ENCODE measurements at places on chromosomes 11 and 22.

GRCh38 chr11:113817162-113817561 lies 37.6 kb downstream of the CLDN25 start:
- DNase-seq, result no peak

DNA sequence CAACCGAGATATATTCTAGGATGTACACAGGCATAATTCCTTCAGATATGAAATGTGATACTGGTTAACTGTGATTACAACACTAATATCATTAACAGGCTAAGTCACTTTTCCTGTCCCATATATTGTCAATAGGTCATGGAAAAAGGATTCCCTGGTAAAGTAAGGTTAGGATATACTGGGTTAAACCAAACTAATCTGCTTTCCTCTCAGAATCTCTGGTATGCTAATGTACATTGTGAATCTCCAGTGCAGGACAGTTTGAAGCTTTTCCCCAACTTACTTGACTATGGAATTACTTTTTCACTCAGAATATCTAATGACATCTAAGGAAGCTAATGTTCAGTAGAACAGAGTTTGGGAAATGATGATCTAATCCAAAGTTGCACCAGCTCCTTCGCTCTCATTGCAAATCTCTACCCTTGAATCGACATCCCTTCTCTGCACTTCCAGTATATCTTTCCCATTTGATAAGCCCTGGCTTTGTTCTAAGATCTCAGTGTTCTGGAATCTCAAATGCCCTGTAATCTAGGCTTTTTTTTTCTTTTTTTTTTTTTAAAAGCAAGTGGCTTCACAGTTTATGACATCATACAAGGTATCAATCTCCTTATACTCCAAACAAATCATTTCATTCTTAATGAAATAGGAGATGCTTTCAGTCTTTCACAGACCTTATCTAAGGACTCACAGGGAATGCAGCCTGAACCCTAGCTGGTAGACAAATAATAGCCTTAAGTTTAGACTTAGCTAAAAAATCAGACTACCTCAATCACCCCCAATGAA lies 43.8 kb downstream of the COPB1 start:
- DNase-seq, result no peak

- no peak for DNase-seq
Observed at GRCh38 chr11:134847083-134847715, 435.2 kb upstream of the B3GAT1 start.

GRCh38 chr22:29302402-29302680 lies 4.1 kb upstream of the GAS2L1 start:
- no peak for DNase-seq

GRCh38 chr11:2991452-2992233 lies 486 bp downstream of the NAP1L4 start:
- peak; percentile 43 for DNase-seq

GRCh38 chr11:102664001-102664752 lies 39.0 kb upstream of the MMP20 start:
- no peak for DNase-seq

GRCh38 chr11:13666708-13667107 lies 1.8 kb upstream of the FAR1 start:
- no peak for DNase-seq

- DNase-seq, result no peak
Observed at GRCh38 chr11:73274722-73275380, 2.7 kb downstream of the P2RY6 start.

DNA sequence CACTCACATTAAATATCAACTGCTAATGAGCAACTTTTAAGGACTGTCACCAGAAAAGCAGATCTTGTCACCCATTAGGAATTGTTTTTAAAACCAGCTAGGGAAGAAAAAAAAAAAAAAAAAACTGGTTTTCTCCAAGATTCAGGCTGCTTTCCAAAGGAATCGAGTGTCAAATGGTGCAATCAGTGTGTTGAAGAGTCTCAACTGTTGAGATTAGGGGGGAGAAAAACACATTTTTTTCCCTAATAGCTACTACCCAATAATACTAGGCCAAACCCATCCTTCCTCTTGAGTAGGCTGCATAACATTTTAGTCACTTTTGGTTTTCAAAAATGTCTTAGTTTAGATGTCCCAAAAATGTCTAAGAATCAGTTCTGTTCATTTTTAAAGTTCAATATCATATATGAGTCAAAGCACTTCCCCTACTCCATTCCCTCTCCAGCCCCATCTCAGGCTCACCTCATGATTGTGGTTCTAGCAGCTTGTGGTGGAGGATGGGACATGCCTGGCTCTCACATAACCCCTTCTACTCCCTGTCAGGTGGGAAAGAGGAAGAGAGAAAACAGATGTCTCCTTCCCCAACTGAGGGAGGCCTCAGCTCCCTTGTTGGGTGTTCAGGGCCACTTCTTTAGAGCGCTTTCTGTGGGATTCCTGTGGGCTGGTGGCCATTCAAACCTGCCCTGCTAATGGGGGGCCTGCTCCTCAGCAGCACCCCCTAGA lies 193.6 kb downstream of the CWF19L2 start:
- DNase-seq, result no peak

DNA sequence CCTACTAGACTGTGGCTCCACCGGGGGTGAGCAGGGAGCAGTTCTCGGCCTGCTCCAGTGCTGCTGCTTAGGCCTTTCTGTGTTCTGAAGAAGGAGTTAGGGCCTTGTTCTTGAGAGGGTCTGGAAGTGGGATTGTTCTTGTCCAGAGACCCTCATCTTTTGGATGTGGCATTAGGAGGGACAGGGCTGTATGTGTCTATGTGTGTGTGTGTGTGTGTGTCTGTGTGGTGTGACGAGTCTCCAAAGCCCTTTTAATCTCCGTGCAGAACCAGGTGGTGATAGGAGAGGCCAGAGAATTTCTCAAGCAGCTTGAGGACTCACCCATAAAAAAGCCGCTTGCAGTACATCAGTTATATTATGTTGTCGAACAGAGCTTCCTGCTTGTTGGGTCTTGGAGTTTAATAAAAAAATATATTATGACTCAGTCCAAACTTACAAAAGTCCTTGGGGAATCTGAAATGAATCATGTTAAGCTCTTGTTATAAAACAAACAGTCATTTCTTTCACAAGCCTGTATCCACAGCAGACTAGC lies 196.5 kb downstream of the TENM4 start:
- DNase-seq, result no peak

- DNase-seq, result no peak
Observed at GRCh38 chr11:64247729-64248531, 1.2 kb upstream of the PPP1R14B start.

DNA sequence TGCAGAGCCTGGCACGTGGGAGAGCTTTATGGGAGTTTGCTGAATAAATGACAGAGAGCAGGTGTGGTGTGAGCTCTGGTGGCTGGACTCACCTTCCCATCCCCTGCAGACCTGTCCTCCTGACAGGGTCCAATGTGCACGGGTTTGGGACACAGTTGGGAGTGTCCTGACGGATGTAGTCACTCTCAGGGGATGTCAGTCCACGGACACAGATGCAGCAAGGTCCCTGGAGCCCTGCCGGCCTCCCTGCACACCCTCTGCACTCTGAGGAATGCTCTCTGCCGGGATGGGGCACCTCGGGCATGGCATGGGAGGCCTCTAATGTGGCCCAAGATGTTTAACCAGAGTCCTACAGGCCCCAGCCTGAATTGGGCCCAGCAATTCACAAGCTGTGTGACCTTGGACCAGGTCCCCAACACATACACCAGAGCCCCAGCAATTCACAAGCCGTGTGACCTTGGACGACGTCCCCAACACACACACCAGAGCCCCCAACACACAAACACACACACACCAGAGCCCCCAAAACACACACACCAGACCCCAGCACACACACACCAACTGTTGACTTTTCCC lies 30.0 kb upstream of the RFPL3 start:
- DNase-seq, result no peak

GRCh38 chr11:12242966-12243365 lies 132.6 kb downstream of the MICAL2 start:
- DNase-seq, result no peak

DNA sequence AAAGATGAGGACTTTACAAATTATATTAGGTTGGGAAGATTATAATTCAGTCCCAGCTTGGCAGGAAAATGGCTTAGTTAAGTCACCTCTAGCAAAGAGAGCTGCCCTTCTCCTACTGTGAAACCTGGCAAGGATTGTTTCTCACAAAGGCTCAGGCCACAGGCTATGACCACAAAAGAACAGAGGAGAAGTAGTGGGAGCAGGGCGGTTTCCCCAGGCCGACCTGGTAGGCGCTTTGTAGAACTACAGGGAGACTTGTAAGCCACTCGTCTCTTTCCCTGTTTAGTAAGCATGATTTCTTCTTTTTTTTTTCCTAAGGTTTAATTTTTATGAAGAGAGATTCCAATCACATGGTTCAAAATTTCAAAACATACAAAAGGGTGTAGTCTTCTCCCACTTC lies 4.6 kb downstream of the SNAP29 start:
- DNase-seq, result no peak

DNA sequence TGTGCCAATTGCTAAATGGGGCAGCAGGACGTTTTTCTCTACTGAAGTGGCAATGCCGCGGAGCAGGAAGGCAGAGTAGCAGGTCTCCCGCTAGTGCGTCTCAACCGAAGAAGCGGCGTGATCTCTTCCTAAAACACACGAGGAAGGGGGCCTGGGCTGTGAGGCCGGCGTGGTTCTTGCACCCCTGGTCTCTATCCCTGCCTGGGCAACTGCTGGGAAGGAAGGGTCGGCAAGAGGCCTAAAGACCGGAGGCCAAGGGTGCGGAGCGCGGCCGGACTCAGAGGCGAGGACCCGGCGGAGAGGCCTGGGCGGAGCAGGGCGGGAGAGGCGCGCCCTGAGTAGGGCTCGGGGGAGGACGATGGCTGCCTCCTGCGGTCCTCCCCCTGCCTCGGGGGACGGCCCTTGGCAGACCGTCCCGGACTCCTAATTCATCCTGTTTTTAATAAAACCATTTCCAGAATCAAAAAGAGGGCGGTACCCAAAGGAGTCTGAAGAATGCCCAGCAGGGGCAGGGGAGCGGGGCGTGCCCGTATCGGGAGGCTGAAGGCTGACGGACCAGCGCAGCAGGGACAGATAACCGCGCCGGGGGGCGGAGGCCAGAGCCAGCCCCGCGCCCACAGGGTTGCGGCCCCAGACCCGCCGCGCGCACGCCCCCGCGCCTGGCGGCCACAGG lies 572 bp upstream of the APLP2 start:
- DNase-seq, result no peak

- DNase-seq, result no peak
Observed at GRCh38 chr11:130782361-130783222, 133.7 kb downstream of the SNX19 start.

- no peak for DNase-seq
Observed at GRCh38 chr11:35063488-35063931, 75.5 kb upstream of the CD44 start.

DNA sequence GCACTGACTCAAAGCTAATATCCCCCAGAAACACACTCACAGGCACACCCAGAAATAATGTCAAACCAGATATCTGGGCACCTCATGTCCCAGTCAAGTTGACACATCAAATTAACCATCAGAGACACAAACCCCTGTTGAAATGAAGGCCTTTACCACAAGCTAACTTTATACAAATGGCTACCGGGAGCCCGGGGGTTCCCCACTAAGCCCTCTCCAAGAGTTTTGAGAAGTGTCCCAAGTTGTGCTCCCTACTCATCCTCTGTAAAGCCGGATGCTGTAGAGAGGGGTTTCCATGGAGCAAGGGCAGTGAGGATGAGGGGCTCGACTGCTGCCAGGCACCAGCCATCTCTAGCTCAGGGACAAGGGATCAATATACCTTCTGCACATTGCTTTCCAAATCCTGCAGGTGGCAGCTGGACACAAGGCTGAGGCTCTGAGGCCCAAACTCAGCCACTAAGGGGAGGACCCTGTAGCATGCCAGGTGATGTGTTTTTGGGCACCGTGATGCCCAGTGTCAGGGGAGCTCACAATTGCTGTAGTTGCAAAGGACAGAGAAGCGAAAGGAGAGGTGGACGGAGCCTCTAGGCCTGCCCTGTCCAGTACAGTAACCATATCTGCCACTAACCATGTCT lies 145.7 kb downstream of the TTC17 start:
- peak; percentile 2 for DNase-seq

- no peak for DNase-seq
Observed at GRCh38 chr11:110086892-110087309, 6.3 kb upstream of the ZC3H12C start.

DNA sequence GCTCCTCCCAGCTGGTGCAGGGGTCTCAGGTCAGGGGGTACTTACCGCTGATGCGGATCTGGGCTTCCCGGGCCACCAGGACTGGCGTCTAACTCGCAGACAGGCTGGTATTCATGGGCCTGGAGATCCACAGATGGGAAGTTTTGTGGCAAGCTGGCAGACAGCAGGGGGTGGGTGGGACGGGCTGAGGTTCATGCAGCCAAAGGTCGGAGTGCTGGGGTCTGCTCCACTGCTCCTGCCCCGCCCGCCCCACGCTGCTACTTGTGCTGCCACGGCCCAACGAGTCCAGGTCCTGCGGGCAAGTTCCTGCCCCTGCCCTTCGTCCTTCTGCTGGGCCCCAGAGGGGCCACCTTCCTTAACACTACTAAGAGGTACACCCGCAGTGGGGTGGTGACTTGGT lies 3.1 kb downstream of the ACY3 start:
- DNase-seq, result no peak

DNA sequence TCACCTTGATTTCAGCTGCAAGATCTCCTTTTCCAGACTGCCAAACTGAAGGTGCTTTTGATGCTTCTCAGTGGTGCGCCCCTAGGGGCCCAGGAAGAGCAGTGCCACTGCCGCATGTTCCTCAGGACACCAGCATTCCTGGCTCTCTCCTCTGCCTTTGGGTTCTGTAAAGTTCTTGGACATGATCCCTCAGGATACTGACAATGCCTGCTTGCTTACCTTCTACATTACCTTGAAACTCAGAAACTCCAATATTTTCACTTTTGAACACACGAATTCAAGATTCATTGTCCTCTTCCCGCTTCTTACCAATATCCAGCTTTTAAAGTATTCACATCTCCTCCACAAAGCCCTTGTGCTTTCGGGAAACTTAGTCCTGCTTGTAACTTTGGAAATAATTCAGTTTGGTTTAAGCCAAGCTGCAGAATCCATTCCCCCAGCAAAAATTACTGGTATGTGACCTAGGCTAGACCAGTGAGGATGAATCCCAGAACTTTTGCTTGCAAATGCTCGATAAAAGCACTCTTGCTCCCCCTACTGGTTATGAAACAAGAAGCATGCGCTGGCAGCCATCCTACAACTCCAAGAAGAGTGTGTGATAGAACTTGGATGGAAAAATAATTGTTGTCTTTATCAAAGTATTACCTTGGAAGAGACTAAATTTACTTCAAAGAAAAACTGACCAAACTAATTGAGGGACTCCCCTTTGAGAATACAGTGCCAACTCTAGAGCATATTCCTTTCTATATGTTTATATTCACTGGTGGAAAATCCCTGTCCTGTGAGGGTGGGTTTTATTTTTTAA lies 16.5 kb upstream of the OR5B21 start:
- DNase-seq, result peak; percentile 64

DNA sequence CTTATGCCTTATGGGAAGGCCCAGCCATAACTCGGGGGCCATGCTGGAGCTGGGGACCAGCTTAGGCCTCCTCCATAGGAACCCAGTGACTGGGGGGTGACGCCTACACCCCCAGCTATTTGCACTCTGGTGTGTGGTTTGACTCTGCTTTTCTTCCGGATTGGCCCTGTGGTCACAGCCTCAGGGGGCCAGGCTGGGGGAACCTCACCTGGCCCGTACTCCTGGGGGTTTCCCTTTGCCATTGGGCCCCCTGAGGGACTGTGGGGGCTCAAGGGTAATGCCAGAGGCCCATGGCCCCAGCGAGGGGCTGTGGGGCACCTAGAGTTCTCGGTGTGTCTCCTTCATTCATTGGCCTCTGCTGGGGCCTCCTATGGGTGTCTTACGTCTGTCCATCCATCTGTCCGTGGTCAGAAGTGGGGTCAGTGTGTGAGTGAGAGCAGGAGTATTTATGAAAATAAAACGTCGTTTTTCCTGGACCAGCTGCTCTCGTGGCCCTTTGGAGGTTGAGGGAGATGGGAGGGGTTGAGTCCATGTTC lies 6.3 kb upstream of the SH3BP1 start:
- no peak for DNase-seq

- peak; percentile 60 for DNase-seq
Observed at GRCh38 chr11:45658292-45658991, 7.0 kb downstream of the CHST1 start.

Data from left kidney (tissue), 8 donors.